Activated CD4-positive, alpha-beta T cell treated with anti-CD3 and anti-CD28 coated beads for 4 hours (primary cell): ENCODE measurements at places on chromosomes 3 and 15.

GRCh38 chr3:36991147-36991546, 1.8 kb downstream of the EPM2AIP1 start:
- no peak for DNase-seq

DNA sequence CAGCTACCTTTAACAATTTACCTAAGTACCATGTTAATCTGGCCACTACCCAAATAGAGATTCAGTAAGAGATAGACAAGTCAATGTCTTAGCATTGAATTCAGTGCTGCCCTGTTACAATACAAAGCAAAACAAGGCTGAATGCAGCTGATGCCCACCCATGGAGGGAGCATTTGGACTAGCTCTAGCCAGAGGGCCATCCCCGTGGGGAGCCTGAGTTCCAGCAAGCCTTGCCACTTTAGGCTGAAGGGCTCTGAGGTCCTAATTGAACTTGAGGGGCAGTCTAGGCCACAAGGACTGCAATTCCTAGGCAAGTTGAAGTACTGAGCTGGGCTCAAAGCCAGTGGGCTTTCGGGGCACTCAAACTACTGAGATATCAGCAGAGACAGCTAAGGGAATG, 265.9 kb downstream of the EFHB start:
- DNase-seq = no peak

GRCh38 chr15:25327686-25328085, 111.1 kb downstream of the UBE3A start:
- DNase-seq = no peak

DNA sequence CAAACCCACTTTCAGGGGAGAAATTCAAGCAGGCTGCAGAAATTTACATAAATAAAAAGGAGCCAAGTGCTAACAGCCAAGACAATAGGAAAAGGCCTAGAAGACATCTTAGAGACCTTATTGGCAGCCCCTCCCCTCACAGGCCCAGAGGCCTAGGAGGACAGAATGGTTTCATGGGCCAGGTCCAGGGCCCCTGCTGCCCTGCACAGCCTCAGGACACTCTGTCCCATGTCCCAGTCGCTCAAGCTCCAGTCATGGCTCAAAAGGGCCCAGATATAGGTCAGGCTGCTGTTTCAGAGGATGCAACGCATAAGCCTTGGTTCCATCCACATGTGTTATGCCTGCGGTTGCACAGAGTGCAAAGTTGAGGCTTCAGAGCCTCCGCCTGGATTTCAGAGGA, 55.8 kb downstream of the SLC41A3 start:
- no peak for DNase-seq

DNA sequence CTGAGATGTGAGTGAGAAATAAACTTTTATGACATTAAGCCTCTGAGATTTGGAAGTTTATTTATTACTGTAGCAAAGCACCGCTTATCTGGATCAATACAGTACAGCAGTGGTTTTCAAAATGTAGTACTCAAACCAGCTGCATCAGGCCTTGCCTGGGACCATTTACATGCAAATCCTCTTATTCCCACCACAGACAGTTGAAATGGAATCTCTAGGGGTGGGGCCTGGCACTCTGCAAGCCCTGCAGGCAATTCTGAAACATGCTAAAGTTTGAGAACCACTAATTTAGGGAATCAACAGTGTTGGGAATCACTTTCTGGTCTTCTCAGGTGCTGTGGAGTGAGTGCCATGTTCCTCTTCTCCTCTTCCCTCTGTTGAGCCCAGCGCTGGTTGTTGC, 77.8 kb upstream of the TAMM41 start:
- no peak for DNase-seq

DNA sequence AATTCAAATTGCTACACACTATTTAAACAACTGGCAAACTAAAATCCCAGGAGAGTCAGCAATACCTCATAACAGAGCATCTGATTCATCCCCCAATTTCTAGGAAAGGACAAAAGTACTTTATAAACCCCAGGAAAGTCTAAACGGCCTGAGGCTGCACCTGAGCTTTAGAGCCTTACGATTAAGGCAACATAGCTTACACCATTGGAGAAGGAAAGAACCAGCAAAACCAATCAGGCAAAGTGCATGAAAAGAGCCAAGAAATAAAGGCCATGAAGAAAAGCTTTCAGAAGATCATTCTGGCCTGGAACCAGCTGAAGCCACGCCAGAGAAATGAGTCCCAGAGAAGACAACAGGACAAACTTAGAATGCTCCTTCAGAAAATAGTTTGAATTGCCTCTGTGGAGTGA, 48.1 kb downstream of the PTPN9 start:
- no peak for DNase-seq

- DNase-seq = no peak
These were observed 129.3 kb downstream of the EEFSEC start for GRCh38 chr3:128282380-128283196.

GRCh38 chr15:47639042-47639441, 78.3 kb upstream of the SEMA6D start:
- no peak for DNase-seq

GRCh38 chr15:52370010-52370409, 74.4 kb upstream of the MYO5C start:
- no peak for DNase-seq

- DNase-seq = no peak
These were observed 396.6 kb downstream of the NAALADL2 start for GRCh38 chr3:175255698-175256097.

- no peak for DNase-seq
These were observed 16.1 kb downstream of the ATP10A start for GRCh38 chr15:25847051-25847450.

DNA sequence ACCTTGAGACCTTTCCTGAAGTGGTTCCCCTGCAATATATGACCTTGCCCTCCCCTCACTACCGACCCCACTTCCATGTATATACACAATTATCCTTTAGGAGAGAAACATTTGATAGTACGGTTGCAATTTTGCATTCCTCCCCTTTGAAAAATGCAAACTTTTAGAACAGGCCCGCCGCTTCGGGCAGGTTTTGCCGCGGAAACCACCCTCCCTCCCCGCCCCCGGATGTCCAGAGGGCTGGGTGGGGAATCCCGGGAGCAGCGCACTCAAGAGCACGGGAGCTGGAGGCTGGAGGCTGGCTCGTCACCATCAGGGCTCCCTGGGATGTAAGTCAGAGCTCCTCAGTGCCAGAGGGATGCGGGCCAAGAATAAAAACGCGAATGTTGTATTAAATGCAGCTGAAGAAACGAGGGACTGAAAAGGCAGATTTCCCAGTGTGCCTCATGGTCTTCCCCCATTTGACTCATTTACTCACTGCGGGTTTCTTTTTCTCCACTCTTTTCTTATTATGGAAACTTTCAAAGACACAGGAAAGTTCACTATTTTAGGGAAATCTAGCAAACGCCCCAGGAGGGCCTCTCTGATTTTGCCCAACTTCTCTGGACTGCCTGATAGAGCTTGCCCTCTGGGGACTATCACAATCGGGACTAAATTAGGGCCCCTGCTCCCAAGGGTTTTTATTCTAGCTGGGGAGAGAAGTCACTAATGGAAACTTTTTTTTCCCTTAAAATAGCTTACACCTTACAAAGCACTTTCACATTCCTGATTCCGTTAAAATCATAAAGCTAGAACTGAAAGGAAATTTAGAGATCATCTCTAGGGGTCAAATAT, 2.9 kb upstream of the USP3 start:
- no peak for DNase-seq

- DNase-seq = no peak
These were observed 408.2 kb downstream of the LPP start for GRCh38 chr3:188562144-188562543.

DNA sequence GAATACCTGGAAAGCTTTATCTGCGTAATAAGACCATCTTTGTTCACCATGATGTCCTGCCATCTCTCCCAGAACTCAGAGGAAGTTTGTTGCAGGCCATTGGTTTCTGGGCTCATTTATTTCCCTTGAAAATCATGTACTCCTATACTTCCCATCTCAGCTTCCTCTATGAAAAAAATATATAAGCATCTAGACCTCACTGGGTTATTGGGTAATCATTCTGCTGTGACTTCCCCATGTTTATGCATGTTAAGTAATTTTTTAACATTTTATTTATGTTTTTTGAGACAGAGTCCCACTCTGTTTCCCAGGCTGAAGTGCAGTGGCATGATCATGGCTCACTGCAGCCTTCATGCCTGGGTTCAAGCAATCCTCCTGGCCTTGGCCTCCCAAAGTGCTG, 184.5 kb downstream of the ZPLD1 start:
- no peak for DNase-seq

DNA sequence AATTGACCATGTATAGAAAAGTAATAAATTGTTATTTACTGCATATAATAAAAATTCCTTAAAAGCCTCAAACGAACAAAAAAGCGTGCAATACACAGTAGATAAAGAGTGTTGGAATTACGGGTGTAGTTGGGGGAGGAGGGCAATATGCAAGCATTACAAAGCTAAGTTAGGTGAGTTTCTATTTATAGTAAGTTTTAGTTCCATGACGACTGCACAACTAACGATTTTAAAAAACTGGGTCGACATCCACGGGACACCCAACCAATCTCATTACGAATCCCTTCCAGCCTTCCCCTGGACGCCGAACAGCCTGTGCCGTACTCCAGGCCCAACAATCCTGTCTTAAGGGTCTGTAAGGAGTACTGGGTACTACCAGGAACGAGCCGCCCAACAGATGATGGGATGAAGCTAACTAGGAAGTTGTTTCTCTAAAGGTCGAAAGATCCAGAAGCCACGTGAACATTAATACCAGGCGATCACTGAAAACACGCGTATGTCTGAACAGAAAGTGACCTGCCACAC, 677 bp downstream of the POLQ start:
- DNase-seq = no peak

DNA sequence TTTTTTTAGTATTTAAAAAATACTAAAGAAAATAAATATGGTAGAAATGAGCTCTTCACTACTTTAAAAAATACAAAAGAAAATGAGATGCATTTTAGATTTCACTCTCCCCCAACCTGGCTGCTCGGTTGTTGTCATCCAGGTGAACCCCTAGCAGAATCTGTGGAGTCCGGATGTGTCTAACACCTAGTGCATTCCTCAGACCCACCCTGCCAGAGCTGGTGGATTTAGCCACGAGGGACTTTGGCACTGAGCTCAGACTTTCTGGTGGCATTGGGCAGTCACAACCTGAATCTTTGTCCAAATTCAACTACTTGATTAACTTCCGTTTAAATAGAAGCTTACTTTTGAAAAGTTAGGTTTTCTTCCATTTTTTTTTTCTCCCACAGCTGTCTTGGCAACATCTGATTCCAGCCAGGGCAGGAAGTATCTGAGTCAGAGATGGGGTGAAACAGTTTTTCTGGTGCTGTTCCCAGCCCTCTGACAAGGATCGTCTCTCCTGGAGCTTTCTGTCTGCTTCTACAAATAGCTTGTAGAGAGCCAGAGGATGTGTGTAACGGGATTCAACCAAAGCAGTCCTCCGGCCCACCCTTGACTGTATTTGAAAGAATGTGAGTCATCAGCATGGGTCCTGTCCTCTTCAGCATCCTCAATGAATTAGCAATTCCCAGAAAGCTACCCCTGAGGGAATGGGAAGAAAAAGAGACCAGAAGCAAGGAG, 301.8 kb upstream of the MCTP2 start:
- DNase-seq = no peak

DNA sequence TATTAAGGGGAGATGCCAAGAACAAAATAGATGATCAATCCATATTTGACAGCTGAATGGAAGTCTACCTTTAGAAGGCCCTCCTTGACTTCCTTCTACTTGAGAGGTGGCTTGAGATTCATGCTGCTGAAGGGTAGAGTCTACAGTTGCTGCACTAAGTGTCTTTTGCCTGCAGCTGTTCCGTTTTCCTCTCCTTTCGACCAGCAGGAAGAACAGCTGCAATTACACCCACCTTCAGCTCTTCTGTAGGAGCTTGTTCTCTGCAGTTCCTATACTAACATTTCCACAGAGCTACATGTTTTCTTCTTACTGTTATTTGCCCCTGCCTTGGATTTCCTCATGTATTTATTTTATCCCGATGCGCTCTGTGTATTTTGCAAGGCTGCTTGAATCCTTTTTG, 79.1 kb downstream of the ARRDC4 start:
- DNase-seq = no peak

DNA sequence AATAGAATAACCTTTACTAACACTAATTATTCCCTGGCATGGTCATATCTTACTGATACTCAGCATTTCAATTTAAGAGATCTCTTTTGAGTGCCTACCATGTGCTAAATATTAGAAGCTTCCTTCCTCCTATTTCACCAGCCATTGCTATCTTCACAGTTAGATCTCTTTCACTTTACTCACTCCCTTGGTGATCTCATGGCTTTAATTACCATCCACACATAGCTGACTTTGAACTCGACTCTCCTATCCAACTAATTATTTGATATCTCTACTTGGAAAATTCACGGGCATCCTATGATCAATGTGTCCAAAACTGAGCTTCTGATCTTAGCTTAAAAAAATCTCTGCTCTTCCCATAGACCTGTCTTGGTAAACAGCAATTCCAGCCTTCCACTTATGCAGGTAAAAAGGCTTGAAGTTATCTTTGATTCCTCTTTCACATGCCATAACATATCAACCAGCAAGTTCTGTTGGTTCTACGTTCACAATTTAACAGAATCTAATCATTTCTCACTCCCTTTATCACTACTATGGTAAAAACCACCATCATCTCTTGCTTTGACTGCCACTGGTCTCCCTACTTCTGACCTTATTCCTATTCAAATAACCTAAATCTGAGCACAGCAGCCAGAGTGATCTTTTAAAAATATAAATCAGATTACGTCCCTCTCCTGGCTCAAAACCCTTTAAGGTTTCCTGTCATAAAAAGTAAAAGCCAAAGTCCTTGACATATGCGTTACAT, 41.8 kb downstream of the HLTF start:
- no peak for DNase-seq

GRCh38 chr15:85019815-85020590, 38.3 kb downstream of the PDE8A start:
- no peak for DNase-seq

- no peak for DNase-seq
These were observed 12.2 kb downstream of the LRRK1 start for GRCh38 chr15:100931143-100931890.

DNA sequence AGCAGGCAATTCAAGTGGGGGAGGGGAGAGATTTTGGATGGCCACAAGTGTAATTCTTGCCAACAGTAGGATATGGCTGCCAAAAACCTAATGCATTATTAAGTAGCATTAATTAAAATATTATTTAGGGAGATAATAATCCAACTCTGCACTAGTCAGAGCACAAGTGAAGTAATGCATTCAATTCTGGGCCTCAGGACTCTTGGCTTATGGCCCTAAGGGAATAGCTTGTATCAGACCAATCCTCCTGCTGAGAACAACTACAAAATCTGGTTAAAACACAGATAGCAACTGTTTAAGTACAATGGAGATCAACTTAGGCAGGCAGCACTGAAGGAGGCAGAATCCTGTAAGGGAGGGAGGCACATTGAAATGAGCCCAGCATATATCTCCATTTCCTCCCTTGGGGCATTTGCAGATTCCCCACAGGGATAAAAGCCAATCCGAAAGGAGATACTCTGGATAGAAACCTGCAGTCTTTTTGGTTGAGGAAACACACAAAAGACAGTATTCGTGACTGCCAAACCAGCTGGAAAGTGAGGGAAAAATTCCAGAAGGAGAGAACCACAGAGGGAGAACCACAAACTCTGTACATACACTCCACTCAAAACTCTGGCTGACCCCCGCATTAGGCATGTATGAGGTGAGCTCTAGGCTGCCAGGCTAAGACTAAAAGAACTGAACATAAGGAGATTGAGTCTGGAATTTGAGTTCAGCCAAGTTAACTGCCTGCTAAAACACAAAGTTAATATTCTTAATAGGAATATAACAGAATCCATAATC, 57.4 kb downstream of the ETFA start:
- no peak for DNase-seq

- DNase-seq = no peak
These were observed 200.0 kb downstream of the ATP8B4 start for GRCh38 chr15:49919034-49919433.
